ENCODE measurements at places on chromosomes 4 and X. TPM values are rescaled to one million over a fixed set of nuclear protein-coding genes. Genes with fewer than 3 reads are reported as not detected.
A peak's percentile ranks its signal among the peaks of the same experiment; 100 is the strongest.

DNA sequence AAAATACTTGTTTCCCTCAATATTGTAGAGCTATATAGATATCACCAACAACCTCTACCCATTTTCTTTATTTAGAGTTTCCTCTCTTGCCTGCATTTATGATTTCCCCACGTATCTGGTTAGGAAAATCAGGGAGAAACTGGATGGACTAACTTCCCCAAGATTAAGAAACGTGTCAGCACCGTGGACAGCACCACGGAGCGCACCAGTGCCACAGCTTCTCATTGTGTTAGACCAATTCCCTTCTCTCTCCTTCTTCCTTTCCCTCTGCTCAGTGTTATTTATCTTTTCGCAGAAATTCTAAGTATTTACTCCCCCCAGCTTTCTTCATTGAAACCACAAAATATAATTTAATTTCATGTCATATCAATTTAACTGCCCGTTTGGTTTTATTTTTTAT, 568.6 kb upstream of the BOD1L1 start:
- no peaks in the 10 kb centered on the region for H3K4me1 ChIP-seq
- DNase-seq, result peak; percentile 32
- no peaks in the 10 kb centered on the region for H3K36me3 ChIP-seq
- no peaks in the 10 kb centered on the region for H3K27me3 ChIP-seq

DNA sequence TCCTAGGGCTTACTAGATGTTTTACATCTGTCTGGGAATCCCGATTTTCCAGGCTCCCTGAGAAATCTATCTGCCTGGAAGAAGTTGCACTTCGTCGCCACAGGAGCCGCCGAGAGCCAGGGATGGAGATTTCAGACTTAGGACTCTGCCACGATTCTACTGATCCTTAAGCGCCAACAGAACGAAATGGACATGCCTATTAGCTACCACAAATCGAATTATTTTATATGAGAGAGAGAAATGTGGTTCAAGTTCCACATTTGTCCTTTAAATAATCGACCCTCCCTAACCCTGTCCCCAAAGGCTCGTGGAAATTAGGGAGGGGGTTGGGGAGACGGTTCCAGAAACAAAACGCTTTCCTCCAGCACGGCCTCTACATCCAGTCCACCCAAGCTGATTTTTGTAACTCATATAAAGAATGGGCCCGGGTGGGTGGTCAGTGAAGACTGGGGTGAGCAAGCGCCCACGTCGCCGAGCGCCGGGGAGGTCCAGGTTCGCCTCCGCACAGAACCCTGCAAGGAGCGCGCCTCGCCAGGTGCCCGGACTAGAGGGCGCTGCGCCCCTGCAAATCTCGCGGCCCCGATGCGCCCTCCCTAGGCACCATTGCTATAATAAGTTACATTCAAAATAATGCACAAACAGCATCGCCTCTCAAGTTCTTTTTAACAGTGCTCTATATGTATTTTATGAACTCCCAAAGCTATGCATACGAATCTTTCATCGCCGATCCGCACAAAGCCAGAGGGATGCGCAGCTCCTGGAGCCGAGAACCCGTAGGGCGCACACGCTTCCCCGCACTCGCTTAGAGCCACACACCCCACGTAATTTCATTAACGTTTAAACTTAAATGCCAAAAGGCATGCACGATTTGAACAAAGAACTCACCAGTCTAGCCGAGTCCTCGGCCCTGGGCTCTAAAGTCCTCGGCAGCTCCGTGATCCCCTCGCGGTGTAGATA, 2.1 kb upstream of the FAT1 start:
- H3K27me3 ChIP-seq, result no peaks in the 10 kb centered on the region
- DNase-seq, result peak; percentile 82
- H3K4me3 ChIP-seq, result peak overlapping the region; percentile 70
- peak overlapping the region; percentile 89 for H3K27ac ChIP-seq
- H3K36me3 ChIP-seq, result no peaks in the 10 kb centered on the region

The HTR2C gene
- not detected for total RNA-seq

GRCh38 chr4:23881052-23881501, 8.8 kb downstream of the PPARGC1A start:
- DNase-seq, result no peak
- H3K27me3 ChIP-seq, result no peaks in the 10 kb centered on the region
- peaks cover 4% of the 10 kb centered on the region for H3K4me1 ChIP-seq
- H3K27ac ChIP-seq, result peak overlapping the region; percentile 61

DNA sequence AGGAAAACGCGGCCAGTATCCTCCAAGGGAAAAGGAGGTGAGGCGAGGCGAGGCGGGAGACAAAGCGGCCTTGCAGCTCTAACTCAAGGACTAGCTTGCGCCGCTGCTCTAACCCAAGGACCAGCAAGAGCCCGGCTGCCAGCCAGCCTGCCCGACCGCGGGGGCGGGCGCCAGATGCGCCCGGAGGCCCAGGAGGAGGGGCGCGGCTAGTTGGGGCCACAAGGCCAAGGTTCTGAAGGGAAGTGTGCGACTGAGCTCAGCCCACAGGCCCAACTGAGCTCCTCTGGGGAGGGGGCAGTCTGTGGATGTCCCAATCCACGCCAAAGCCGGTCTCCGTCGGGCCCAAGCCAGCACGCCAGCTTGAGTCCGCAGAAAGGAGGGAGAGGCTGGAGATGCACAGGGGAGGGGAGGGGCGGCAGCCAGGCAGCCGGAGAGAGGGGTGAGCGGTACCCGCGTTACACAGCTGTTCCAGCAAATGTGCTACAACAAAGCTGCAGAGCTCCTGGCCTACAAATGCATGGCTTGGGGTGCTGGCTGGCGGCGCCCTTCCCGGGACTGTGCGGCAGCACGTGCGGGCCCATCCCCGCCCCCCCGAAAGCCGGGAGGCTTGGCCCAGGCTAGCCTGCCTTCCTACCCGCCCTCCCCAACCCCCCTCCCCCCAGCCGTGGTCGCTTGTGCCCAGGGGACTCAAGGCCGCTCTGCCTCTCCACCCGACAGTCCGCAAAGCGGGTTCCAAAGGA, 637 bp downstream of the AMER1 start:
- H3K4me3 ChIP-seq, result peak overlapping the region; percentile 37
- H3K4me1 ChIP-seq, result peaks cover 34% of the 10 kb centered on the region
- H3K27ac ChIP-seq, result peak overlapping the region; percentile 88
- H3K27me3 ChIP-seq, result no peaks in the 10 kb centered on the region
- DNase-seq, result peak; percentile 46

DNA sequence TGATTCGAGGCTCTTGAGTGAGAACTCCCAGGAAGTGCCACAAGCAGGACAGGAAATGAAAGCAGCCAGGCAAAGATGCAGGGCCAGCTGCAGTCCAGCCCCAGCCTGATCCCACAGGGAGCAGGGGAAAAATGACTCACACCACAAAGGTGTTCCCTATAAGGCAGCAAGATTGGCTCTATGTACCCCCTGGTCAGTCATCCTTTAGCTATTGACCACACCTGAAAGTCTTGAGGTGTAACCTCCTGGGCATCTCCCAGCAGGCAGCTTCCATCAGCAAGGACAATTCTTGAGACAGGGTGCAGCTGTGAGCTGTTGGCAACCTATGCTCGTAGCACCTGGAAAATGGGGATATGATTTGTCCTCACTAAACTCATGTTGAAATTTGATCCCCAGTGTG, 27.9 kb upstream of the EXOC1L start:
- H3K4me3 ChIP-seq, result no peak overlapping the region
- H3K27me3 ChIP-seq, result no peaks in the 10 kb centered on the region
- DNase-seq, result no peak
- H3K27ac ChIP-seq, result no peak overlapping the region
- H3K4me1 ChIP-seq, result no peaks in the 10 kb centered on the region
- H3K36me3 ChIP-seq, result no peaks in the 10 kb centered on the region

The TENM3 gene
- 9.6 TPM for total RNA-seq

GRCh38 chr4:154559494-154560418, 3.1 kb upstream of the FGB start:
- no peaks in the 10 kb centered on the region for H3K27me3 ChIP-seq
- H3K4me3 ChIP-seq, result no peak overlapping the region
- H3K36me3 ChIP-seq, result no peaks in the 10 kb centered on the region
- peaks cover 7% of the 10 kb centered on the region for H3K4me1 ChIP-seq

GRCh38 chr4:36310793-36311192, 29.4 kb downstream of the DTHD1 start:
- DNase-seq, result no peak
- H3K4me1 ChIP-seq, result no peaks in the 10 kb centered on the region
- no peaks in the 10 kb centered on the region for H3K27me3 ChIP-seq
- H3K4me3 ChIP-seq, result no peak overlapping the region

The TCP11X2 gene
- total RNA-seq, result not detected

The COL25A1 gene
- total RNA-seq, result 0.99 TPM

The ARMCX2 gene
- 14.2 TPM for total RNA-seq

The S100P gene
- 1.0 TPM for total RNA-seq

- H3K27me3 ChIP-seq, result no peaks in the 10 kb centered on the region
- H3K36me3 ChIP-seq, result no peaks in the 10 kb centered on the region
- no peaks in the 10 kb centered on the region for H3K4me1 ChIP-seq
- no peak overlapping the region for H3K4me3 ChIP-seq
These were observed 177.6 kb upstream of the GLRA2 start for GRCh38 chrX:14351611-14352303.

DNA sequence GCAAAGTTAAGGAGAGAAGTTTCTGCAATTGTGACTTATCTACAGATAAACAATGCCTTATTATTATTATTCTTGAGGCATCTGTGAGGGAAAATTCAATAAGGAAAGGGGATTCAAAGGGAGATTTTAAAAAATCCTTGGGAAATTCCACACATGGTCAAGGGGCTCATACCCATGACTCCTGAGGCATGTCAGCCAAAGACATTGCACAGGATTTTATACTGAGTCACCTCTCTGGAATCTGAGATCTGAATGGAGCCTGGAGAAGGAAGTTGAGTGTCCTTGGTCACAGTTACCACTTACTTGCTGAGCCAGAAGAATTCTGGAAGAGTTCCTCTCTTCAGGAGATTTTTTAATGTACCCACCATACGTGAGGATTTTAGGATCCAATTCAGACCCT, 14.4 kb upstream of the CXCL8 start:
- no peaks in the 10 kb centered on the region for H3K27me3 ChIP-seq
- H3K4me3 ChIP-seq, result no peak overlapping the region
- peaks cover 9% of the 10 kb centered on the region for H3K4me1 ChIP-seq
- no peak overlapping the region for H3K27ac ChIP-seq
- no peaks in the 10 kb centered on the region for H3K36me3 ChIP-seq

The SMIM31 gene
- total RNA-seq, result 2.6 TPM

DNA sequence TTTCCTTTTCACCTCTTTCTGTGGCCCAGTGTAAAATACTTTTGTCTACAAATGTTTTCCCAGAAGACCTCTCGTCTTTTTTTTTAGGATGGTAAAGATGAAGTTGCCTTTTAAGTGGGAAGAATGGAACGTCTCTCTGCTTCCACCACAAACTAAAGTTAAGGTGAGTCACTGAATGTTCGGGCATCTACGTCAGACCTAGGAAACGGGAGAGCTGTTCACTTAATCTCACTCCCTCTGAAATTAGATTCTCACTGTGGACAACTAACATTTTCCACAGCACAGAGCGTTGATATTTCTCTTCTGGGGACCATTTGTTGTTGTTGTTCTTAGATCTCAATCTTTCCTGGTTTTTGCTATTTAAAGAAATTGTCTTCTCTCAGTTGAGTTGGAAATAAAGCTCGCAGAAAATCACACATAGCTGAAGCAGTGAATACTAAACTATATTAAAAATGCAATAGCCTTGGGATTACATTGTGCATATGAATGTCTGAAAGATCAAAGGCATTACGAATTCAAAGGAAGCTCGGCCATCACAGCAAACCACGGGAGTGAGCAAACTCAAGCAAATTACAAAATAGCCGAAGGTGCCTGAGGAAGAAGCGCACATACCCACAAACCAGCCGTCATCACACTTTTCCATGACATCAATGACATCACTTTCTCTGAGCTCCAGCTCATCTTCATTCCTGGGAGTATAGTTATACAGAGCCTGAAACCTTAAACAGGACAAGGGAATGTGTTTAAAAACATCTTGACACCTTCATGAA, 53.9 kb upstream of the PDLIM3 start:
- no peaks in the 10 kb centered on the region for H3K36me3 ChIP-seq
- no peaks in the 10 kb centered on the region for H3K27me3 ChIP-seq
- peaks cover 14% of the 10 kb centered on the region for H3K4me1 ChIP-seq
- no peak overlapping the region for H3K4me3 ChIP-seq
- H3K27ac ChIP-seq, result no peak overlapping the region

The TMEM31 gene
- total RNA-seq, result not detected

The NMU gene
- not detected for total RNA-seq

GRCh38 chrX:21354725-21355124, 19.5 kb upstream of the CNKSR2 start:
- no peaks in the 10 kb centered on the region for H3K4me1 ChIP-seq
- H3K27ac ChIP-seq, result no peak overlapping the region
- no peaks in the 10 kb centered on the region for H3K27me3 ChIP-seq
- no peak overlapping the region for H3K4me3 ChIP-seq
- no peak for DNase-seq

GRCh38 chr4:20639346-20639745, 60.9 kb upstream of the PACRGL start:
- no peak overlapping the region for H3K27ac ChIP-seq
- H3K4me1 ChIP-seq, result no peaks in the 10 kb centered on the region
- DNase-seq, result no peak
- no peaks in the 10 kb centered on the region for H3K36me3 ChIP-seq
- H3K27me3 ChIP-seq, result no peaks in the 10 kb centered on the region

The ETNPPL gene
- not detected for total RNA-seq

DNA sequence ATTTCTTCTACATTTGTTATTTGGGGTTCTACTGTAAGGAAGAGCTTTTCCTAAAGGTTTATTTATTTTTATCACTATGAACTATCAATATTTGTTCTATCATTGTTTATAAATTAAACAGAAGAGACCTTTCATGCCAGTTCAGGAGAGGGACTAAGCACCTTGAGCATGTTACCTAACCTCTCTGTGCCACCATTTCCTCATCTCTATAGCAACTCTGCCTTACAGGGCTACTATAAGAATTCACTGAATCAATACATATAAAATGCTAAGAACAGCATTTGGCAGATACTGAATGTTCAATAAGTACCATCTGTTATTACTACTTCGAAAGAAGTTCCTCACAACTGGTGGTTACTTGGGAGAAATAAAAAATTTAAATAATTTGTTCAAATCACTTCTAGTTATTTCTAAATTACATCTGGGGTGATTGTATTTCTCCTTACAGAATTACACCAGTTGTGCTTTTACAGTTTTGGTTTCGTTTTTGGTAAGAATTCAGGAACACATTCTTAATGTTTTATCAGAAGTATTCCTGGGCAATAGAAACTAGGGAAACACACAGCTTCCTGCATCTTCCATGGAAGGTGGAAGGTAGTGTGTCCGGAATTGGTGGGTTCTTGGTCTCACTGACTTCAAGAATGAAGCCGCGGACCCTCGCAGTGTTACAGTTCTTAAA, 32.9 kb downstream of the EREG start:
- H3K4me3 ChIP-seq, result no peak overlapping the region
- DNase-seq, result no peak
- no peaks in the 10 kb centered on the region for H3K27me3 ChIP-seq
- no peaks in the 10 kb centered on the region for H3K36me3 ChIP-seq

The TMEM35A gene
- total RNA-seq, result 0.26 TPM

The CYTL1 gene
- total RNA-seq, result not detected

The AMTN gene
- total RNA-seq, result not detected

DNA sequence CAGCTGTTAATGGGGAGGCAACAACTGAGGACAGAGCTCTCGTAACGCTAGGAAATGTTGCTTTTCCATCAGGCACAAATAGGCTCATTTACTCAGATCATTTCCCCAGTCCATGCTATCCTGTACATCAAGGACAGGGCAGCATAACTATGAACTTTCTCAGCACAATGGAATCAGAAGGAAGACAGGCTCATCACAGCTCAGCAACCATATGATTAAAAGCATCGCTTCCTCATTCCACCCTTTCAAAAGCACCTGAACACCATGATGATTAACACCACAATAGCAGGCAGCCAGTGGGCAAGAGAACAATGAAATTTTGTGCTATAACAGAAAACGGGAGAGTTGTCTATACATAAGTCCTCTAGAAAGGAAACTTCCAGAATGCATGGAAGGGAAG, 297.8 kb downstream of the ZNF674 start:
- no peak overlapping the region for H3K4me3 ChIP-seq
- no peaks in the 10 kb centered on the region for H3K4me1 ChIP-seq
- no peak for DNase-seq

The VSIG4 gene
- 14.8 TPM for total RNA-seq

All from body of pancreas (tissue), 4 donors.